ENCODE measurements at places on chromosomes 2 and 18.
A peak's percentile ranks its signal among the peaks of the same experiment; 100 is the strongest.

GRCh38 chr2:45821558-45822271 lies 170.2 kb downstream of the PRKCE start:
- DNase-seq = no peak

GRCh38 chr2:129767346-129768035 lies 212.0 kb upstream of the RAB6C start:
- no peak for DNase-seq

GRCh38 chr2:194104687-194105086 lies 1552.3 kb upstream of the SLC39A10 start:
- DNase-seq = peak; percentile 82

GRCh38 chr2:136395582-136395981 lies 277.6 kb upstream of the CXCR4 start:
- DNase-seq = no peak

- DNase-seq = no peak
These were observed 84.2 kb upstream of the PIK3C3 start for GRCh38 chr18:41870817-41871216.

- no peak for DNase-seq
These were observed 398.2 kb upstream of the TRIB2 start for GRCh38 chr2:12318427-12319057.

GRCh38 chr18:69233465-69234054 lies 167.1 kb upstream of the DOK6 start:
- no peak for DNase-seq
